ENCODE measurements at places on chromosomes 5 and 9. TPM values are rescaled to one million over a fixed set of nuclear protein-coding genes. Genes with fewer than 3 reads are reported as not detected.

Gene SOHLH1
- not detected for total RNA-seq

Gene SPINK6
- total RNA-seq: not detected

Gene PCDHGB1
- 15.3 TPM for total RNA-seq

DNA sequence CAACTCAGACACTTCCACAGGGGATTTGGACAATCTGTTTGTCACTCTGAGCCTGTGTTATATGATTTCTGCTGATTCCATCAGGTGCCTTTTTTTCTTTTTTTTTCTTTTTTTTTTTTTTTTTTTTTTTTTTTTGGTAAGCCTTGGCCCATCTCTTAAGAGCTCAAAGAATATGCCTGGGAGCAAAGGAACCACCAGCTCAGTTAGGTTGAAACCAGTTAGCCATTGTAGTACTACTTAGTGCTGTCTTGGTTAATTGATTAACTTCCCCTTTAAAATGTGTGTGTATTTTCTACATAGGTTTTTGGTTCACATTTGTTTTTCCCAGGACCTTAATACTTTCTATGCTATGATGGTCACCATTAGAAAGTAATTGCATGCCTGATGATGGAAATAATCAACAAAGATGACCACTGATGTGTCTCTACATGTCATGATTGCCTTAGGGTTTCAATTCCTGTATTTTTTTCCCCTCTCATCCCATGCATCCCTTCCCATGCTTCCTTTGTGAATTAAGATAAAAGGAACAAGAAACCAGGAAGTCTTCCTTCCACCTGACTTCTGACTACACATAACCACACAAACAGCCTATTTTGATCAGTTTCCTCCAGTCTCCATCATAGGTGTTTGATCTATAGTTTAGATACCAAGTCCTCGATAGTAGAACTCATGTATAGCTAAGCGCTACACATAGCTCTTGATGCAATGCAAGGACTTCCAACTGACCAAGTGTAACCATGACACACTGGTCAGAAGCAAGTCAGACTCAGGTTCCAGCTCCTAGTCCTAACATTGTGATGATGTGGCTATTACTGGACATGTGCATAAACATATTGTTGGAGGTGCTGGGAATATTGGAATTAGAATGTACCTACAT lies 306.1 kb downstream of the EFNA5 start:
- DNase-seq: no peak
- no peaks in the 10 kb centered on the region for H3K27me3 ChIP-seq
- no peaks in the 10 kb centered on the region for H3K36me3 ChIP-seq

GRCh38 chr5:139178589-139178917 lies 19.6 kb downstream of the SIL1 start:
- DNase-seq: no peak
- H3K27me3 ChIP-seq: no peaks in the 10 kb centered on the region
- no peaks in the 10 kb centered on the region for H3K36me3 ChIP-seq
- H3K4me3 ChIP-seq: no peak overlapping the region
- H3K4me1 ChIP-seq: peaks cover 45% of the 10 kb centered on the region

DNA sequence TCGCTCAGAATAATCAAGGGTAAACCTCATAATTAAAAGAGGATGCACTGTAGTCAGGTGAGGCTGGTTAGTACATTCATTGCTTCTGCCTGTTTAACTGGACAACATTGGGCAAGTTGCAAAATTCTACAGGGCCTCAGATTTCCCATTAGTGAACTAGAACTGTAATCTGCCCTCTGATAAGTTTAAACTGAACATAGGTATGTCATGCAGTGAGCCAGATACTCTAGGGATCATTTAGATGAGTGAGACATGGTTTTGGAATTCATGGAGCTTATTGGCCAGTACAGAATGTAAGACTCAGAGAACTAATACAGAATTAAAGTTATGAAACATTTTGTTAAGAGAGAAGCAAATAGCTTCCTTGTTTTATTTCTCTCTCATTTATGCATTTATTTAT lies 35.9 kb downstream of the RNF44 start:
- peaks cover 29% of the 10 kb centered on the region for H3K36me3 ChIP-seq
- H3K4me3 ChIP-seq: no peak overlapping the region
- no peak for DNase-seq
- H3K4me1 ChIP-seq: no peaks in the 10 kb centered on the region

Data from Karpas-422 (cell line).